Cortex of kidney (tissue), 1 donor: ENCODE measurements at places on chromosomes 3 and 15.

DNA sequence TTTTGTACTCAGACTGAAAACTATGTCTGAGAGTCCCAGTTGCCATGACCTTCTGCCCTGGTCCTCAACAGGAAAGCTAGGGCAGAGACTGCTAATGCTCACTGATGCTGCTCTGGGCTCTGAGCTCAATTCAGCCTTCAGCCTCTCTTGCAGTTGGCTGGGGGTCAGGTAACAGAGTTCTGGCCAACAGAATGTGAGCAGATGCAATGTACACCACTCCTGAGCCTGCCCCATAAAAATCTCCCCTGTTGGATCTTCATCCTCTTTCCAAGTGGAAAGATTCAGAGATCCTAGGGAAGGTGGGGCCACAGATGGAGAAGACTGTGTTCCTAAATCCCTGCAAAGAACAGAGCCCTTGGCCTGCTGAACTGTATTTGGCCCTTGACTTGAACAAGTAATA, 87.8 kb downstream of the PDZRN3 start:
- no peak for DNase-seq

DNA sequence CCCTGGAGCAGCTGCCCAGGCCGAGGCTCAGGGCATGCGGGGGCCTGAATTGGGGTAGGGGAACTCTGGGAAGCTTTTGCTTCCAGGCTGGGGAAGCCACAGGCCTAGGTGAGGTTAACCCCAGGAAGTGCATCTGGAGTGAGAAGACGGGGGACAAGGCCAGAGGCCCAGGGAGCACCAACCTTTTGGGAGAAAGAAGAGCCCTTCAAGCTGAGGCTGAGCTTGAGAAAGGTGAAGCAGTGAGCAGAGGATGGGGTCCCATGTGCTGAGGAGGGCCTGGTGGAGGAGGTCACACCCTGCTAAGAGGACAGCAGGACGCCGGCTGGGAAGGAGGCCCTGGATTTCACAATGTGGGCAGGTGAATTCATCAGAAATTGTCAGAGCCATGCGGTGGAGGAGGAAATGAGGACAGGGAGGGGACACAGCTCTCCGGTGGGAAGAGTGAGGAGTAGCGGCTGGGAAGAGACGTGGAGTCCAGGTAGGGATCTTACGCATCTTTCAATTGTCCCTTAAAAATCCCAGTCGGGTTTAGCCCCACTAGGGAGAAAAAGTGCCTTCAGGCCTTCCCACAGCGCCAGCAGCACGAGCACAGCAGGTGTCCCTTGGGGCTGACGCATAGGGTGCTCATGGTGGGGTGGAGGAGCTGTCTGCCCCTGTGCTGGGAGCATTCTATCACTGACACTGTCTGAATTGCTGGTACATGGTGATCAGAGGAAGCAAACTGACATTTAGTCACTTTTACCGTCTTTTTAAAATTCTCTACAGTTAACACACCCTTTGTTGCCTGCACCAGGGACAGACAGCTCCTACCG, 50.9 kb downstream of the HCN4 start:
- no peak for DNase-seq

- no peak for DNase-seq
Measured at GRCh38 chr3:117286488-117286887, 576.9 kb downstream of the TUSC7 start.

DNA sequence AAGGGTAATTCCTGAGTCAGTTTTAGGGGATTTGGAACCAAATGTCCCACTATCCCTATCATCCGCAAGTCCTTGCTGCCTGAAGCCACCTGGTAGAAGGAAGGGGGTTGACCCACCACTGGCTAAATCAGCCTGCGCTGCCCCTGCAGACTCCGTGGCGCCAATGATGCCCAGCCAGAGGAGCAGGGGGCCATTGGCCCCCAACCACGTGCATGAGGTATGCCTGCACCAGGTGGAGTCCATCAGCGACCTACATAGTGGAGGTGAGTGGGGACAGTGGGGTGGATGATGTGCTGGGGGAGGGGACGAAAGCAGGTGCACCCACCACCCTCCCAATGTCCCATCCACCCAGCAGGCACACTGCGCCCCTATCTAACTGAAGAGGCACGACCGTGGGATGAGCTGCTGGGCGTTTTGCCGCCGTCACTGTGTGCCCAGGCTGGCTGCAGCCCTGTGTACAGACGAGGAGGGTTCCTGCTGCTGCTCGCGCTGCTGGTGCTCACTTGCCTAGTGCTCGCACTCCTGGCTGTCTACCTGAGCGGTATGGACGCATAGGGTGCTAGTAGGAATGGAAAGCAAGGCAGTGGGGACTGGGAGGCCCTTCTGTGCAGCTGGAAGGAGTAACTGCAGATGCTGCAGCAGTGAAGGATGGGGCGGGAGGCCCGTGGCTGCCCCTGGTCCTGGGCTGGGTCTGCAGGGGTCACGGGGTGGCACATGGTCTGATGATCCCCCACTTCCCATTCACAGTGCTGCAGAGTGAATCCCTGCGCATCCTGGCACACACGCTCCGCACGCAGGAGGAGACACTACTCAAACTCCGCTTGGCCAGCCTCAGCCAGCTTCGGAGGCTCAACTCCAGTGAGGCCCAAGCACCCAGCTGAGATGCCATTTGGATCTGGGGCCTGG, 5.7 kb downstream of the IFRD2 start:
- no peak for DNase-seq

- no peak for DNase-seq
Measured at GRCh38 chr3:162641317-162641716, 1144.7 kb downstream of the OTOL1 start.

- no peak for DNase-seq
Measured at GRCh38 chr3:153319705-153320554, 157.9 kb downstream of the RAP2B start.

DNA sequence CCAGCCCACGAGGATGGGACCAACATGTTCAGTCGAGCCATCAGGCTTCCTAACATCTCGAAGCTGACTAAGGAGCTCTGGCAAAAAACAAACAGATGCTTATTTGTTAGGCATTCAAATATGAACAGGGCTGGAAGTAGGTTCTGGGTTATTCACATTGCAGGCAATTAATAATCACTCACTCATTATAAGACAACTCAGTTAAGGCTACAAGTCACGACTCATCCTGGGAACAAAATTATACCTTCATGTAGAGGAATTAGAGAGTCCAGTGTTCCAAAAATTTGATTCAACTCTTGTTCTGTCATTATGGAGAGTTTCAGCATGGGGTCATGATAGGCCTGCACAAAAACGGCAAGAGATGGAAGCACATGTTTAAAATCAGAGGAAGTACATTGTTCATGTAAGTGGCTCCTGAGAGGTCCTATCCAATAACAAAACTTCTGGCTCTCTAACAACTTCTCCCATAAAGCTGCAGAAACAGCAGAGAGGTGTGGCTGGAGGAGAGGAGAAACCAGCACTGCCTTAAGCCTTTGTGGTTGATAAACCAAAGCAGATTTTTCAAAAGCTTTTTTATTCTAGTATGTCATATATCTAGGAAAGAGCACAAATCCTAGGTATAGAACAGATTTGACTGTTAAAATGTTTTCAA, 50.6 kb downstream of the ARHGEF3 start:
- no peak for DNase-seq

- DNase-seq: no peak
Measured at GRCh38 chr3:41705893-41706292, 256.0 kb downstream of the ULK4 start.

DNA sequence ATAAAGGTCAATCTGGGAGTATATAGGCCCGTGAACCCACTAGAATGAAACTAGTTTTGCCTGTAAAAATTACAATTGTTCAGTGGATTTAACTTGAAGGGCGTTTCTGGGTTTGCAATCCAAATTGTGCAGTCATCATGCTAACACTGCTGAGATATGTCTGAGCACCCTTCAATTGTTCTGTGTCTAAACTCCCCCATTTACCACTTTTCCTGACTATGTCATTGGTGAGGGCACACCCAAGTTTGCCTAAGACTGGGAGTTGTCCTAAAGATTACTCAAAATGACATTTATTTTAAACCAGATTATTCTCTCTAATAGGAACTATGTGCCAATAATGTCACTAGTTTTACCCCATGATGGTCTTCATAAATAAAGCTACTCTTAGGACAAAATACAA, 54.6 kb downstream of the EMC4 start:
- no peak for DNase-seq

- no peak for DNase-seq
Measured at GRCh38 chr3:111749171-111750170, 109.6 kb upstream of the PHLDB2 start.

- no peak for DNase-seq
Measured at GRCh38 chr3:24736701-24737100, 242.1 kb upstream of the THRB start.

DNA sequence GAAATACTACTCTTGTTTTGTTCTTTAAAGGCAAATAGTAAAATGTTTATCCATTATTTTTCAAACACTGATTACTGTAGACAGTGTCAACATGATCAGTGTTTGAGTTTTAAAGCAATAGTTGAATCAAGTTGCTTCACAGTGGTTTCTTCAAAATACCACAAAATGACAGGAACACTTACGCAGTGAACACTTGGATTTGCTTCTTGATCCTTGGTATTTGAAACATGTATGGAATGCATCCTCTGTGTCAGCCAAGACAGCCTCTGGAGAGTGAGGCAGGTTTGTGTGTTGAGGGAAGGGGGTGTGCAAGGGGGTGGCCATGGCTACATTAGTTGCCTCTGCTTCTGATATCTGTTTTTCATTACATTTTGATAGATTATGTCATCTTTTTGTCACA, 413.0 kb downstream of the RBMS3 start:
- DNase-seq: no peak

GRCh38 chr3:63779227-63779626, 39.9 kb upstream of the C3orf49 start:
- DNase-seq: no peak

DNA sequence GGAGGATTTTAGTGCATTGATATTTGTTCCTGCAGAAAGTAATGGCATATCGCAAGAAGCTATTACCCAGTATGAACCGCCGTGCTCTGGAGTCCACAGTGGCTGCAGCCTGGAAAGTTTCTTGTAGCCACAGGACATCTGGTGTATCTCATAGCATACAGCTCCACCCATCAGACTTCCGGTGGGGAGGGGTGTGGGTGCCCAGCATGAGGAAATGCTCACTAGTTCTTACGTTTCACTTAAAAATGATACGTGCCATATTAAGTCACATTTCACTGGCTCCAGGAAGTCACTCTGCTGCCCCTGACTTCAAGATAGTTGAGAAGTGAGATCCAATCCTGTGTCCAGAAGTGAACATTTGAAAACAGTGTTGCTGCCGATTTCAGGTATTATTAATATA, 990.4 kb downstream of the GBE1 start:
- DNase-seq: no peak
